ENCODE measurements at places on chromosomes 4 and X.

GRCh38 chrX:38654302-38654701 is 93.0 kb downstream of the TSPAN7 start:
- peak; percentile 2 for DNase-seq

DNA sequence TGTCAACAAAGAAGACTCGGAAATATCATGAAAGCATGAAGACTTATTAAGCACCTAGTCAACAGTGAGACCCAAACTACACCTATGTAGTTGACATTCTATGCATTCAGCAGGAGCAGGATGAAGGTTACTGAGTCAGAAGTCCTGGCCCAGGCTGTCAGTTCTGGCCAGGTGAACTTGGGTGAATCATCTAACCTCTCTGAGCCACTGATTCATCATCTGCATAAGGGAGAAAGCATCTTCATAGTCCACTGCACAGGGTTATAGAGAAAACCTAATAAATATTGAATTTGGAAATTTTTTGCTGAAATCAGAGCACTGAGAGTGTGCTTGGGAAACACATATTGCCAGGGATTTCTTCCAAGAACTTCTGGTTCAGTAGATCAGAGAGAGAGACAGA is 296.0 kb upstream of the SFRP2 start:
- peak; percentile 12 for DNase-seq

- peak; percentile 59 for DNase-seq
Observed at GRCh38 chrX:10636337-10636736, 16.0 kb upstream of the MID1 start.

DNA sequence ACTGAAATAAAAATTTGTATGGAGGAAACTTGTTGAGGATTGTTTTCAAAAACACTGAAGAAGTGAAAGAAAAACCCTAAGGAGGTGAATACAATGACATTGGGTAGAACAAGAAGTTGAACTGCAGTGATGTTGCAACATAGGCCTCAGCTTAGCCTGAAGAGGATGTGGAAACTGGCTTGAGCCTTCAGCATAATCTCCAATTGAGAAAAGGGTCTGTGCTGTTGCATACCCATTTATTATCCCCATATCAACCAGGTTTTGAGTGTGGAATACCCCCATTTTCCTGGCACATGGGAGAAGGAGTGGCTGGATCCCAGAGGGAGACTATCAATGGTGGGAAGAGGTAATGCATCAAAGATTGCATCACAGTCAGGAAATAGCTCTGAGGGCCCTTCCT is 695.0 kb upstream of the HS3ST1 start:
- no peak for DNase-seq

DNA sequence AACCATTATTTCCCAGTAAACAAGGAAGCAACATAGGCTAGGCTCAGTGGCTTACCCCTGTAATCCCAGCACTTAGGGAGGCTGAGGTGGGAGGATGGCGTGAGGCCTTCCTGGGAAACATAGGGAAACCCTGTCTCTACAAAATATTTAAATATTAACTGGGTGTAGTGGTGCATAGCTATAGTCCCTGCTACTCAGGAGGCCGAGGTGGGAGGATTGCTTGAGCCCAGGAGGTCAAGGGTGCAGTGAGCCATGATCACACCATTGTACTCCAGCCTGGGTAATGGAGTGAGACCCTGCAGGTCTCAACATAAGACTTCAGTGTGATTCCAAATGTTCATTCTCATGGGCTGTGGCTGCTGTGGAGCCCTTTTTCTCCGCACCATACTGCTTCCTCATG is 34.9 kb downstream of the FHDC1 start:
- DNase-seq: no peak

DNA sequence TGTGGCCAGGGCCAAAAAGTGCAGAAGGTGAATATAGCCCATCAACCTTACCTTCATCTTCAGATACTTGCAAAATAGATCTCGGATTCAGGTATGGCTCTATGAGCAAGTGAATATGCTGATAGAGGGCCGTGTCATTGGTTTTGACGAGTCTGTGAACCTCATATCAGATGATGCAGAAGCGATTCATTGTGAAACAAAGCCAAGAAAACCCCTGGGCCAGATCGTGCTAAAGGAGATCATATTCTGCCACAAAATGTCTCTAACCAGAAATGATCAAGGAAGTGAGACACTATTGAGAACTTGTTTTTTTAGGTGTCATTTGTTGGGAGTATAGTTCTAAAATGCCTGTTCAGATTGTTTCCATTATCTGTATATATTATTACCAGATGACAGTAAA is 48.3 kb downstream of the PDK3 start:
- no peak for DNase-seq

GRCh38 chr4:127997534-127998388 is 32.6 kb downstream of the ABHD18 start:
- peak; percentile 6 for DNase-seq

DNA sequence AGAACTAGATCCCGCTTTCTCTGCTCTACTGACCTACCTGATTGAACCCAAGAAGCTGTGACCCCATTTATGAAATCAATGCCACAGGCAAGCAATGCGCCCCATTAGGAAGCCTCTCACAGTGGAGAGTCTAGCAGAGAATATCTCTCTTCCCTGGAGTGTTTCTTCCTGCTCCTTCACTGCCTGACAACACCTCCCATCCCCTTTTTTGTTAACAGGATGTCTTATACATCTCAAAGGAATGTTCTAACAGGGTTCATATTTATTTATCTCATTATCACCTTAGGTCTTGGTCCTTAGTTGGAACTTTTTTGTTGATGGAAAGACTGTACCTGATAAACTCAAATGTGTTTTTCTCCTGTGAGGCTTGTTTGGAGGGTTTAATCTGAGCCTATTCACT is 35.5 kb downstream of the SLIT2 start:
- no peak for DNase-seq

GRCh38 chr4:141635736-141636081 is 674 bp upstream of the IL15 start:
- DNase-seq: no peak

DNA sequence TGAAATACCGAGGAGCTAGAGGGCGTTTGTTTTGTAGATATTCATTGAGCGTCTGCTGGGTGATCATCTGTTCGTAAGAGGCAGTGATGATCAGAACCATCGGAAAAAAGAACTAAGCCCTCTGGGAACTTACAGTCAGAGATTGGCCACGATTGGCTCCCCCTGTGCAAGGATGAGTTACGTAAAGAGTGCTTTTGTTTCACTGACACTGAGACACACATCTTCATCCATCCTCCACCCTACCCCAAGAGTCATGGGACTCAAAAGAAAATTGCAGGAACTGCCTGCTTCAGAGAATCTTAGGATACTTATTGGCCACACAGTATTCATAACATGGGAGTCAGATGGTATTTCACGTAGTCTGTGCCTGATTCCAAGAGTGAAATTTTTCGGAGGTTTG is 62.1 kb downstream of the GEMIN8 start:
- DNase-seq: no peak

DNA sequence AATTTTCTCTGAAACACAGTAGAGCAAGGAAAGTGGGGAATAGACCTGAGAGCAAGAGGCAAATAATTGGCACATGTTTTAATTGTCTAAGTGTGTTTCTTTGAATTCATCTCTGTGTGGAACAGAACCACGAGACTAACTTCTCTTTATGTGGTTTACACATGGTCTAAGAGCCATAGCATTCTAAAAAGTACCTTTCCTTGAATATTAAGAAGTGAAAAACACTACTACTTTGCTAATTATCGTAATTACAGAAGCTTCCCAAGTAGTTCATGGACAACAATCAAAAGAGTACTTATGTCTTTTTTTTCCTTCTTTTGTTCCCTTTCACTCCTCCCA is 2.9 kb upstream of the CYBB start:
- DNase-seq: no peak

- no peak for DNase-seq
Observed at GRCh38 chrX:130628516-130628915, 226.7 kb downstream of the RBMX2 start.

- no peak for DNase-seq
Observed at GRCh38 chr4:183429489-183429888, 14.9 kb upstream of the CDKN2AIP start.

- DNase-seq: no peak
Observed at GRCh38 chr4:118353534-118354030, 779 bp upstream of the PRSS12 start.

- DNase-seq: no peak
Observed at GRCh38 chr4:186755550-186756519, 32.2 kb upstream of the FAT1 start.

GRCh38 chr4:52968241-52968640 is 106.1 kb downstream of the RASL11B start:
- DNase-seq: no peak

GRCh38 chr4:115781528-115782146 is 668.2 kb upstream of the NDST4 start:
- DNase-seq: no peak

- DNase-seq: no peak
Observed at GRCh38 chr4:156718226-156718625, 253.4 kb downstream of the PDGFC start.

- DNase-seq: no peak
Observed at GRCh38 chr4:48490012-48490679, at the start of gene ZAR1. Gene ZAR1, plus strand, starts transcription at chr4:48490252. Its CDS starts 40 bp downstream, at chr4:48490292.

DNA sequence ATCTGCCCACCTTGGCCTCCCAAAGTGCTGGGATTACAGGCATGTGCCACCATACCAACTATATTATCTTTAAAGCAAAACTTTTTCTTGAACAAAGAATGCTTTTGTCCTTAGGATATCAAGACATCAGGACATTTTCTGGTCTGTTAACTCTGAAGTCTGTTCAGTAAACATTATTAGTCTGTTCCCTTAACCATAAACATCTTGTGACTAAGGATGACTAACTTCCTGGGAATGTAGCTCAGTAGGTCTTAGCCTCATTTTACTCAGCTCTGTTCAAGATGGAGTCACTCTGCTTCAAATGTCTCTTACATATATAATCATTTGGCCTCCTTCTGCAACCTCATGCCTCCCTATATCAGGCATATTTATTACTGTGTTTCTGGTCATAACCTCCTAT is 122.9 kb downstream of the UBE2NL start:
- DNase-seq: peak; percentile 0

GRCh38 chr4:72375073-72375736 is 193.8 kb downstream of the ADAMTS3 start:
- peak; percentile 74 for DNase-seq

DNA sequence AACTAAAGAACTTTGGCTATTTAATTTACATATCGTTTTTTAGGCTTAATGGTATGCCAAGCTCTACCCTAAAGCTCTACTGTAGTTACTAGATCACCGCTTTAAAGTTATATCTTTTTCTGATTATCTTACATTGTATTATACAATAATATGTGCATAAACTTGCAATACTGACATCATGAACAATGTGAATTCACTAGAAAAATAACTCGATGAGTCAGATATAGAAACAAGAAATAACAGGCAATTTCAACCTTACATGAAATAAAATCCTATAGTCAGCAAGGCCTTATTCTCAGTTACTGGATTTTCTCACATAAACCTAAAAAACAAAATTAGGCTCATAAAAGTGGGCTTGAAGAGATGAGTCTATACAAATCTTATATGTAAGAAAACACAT is 32.5 kb downstream of the PDGFC start:
- no peak for DNase-seq

DNA sequence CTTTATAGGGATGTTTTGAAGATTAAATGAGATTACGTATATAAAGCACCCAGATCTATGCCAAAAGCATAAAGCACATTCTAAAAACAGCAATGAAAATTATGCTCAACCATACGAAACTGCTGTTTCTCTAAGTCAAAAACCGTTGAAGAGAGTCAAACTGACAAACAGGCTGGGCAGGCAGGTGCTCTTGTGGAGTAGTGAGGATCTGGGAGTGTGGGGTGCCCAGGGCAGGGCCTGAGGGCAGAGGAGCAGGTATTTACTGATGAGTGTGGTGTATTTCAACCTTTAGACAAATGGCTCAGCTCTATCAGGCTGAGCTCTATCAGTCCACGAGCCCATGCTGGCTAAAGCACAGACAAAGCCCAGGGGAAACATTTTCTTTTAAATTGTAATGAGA is 40.4 kb downstream of the RELL1 start:
- DNase-seq: no peak

- DNase-seq: no peak
Observed at GRCh38 chr4:124155239-124155638, 557.3 kb downstream of the ANKRD50 start.

DNA sequence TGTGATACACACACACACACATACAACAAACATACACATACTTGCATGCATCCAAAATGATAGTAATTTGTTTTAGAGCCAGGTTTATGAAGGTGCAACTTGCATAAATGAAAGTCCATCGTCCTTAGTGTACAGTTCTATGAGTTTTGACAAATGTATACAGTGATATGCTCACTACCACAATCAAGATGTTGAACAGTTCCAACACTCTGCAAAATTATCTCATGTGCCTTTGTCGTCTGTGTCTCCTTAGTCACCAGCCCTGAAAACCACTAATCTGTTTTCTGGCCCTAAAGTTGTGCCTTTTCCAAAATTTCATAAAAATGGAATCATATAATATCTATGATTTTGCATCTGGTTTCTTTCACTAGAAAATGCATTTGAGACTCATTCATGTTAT is 67.8 kb upstream of the ANXA3 start:
- DNase-seq: no peak

DNA sequence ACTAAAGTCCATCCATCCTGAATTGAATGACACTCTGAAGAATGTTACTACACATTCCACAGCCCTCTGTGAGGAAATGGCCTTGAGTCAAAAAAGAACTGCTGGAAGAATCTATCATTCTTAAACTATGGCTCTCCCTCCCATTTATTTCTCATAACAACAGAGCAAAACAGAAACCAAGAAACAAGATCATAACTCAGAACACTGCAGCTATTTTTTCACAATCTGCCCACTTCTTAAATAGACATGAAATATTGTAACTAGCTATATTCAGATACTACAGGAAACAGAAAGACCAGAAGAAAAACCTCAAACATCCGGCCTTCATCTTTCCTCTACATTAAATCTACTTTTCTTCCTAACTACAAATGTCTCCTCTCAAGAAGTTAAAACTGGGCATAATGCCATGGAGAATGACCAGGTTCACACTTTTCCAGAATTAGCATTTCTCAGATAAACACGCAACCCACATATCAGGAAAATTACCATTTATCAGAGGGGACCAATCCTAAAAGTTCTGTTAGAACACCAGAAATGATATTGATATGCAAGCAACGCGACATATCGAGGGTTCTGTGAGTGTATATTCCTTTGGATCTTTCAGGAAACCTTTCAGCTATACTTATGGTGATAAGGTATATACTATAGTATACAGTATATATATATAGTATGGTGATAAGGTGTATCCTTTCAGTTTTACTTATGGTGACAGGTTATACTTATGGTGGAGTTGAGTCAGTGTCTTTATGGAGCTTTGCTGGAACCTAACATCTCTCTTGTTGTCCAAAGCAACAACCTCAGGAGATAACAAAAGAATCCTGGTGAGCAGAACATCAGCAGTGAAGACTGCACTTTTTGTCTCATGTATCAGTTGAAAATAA is 60.4 kb upstream of the IRF2 start:
- DNase-seq: peak; percentile 79

Data from fibroblast of skin of right quadriceps (primary cell).